ENCODE measurements at places on chromosomes 7 and 10.
A peak's percentile ranks its signal among the peaks of the same experiment; 100 is the strongest.

DNA sequence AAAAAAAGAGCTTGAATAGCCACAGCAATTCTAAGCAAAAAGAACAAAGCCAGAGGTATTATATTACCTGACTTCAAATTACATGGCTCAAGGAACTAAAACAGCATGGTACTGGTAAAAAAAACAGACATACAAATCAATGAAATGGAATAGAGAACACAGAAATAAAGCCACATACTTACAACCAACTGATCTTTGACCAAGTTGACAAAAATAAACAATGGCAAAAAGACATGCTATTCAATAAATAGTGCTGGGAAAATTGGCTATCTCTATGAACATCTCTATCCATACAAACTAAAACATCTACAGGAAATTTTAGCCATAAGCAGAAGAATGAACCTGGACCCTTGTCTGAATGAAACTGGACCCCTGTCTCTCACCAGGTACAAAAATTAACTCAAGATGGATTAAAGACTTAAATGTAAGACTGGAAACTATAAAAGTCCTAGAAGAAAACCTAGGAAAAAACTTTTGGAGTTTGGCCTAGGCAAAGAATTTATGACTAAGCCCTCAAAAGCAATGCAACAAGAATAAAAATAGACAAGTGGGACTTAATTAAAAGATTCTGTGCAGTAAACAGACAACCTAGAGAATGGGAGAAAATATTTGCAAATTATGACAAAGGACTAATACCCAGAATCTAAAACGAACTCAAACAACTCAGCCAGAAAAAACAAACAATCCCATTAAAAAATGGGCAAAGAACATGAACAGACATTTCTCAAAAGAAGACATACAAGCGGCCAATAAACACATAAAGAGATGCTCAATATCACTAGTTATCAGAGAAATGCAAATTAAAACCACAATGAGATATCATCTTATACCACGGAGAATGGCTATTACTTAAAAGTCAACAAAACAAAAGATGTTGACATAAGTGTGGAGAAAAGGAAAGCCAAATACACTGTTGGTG lies 72.8 kb upstream of the DDC start:
- no peak for DNase-seq

- no peak for DNase-seq
Observed at GRCh38 chr7:50391386-50391785, 58.8 kb downstream of the FIGNL1 start.

- no peak for DNase-seq
Observed at GRCh38 chr7:157831143-157831905, 494.5 kb downstream of the DNAJB6 start.

- no peak for DNase-seq
Observed at GRCh38 chr7:14551310-14551709, 351.2 kb downstream of the DGKB start.

- DNase-seq = no peak
Observed at GRCh38 chr7:900331-901040, 24.1 kb downstream of the GET4 start.

DNA sequence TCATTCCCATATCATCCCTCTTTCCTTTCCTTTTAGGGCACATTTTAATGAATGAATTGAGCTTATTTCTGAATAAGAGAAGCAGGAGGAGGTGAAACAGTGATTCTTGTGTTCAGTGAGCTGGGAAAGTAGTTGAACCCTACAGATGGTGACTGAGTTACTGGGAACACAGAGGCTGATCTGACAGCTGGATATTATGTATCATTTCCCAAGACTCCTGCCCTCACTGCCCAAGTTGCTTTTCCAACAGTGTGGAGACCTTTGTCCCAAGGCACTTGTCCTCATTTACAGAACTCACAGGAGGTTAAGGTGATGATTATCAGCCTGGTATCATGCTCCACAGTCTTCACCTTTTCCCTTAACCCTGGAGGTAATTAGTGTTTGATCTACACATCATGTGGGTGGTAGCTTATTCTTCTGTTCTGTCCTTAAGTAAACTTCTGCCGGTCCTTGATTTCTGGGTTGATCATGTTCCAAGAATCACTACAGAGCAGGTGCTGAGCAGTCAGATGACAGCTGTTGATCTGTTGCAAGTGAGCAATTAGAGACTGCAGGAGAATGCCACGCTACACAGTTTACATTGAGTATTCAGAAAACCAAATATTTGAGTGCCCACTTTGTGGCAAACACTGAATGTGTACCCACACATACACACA lies 2.6 kb downstream of the PRLHR start:
- DNase-seq = no peak

GRCh38 chr10:72461085-72461484 lies 106.4 kb upstream of the DNAJB12 start:
- DNase-seq = no peak

DNA sequence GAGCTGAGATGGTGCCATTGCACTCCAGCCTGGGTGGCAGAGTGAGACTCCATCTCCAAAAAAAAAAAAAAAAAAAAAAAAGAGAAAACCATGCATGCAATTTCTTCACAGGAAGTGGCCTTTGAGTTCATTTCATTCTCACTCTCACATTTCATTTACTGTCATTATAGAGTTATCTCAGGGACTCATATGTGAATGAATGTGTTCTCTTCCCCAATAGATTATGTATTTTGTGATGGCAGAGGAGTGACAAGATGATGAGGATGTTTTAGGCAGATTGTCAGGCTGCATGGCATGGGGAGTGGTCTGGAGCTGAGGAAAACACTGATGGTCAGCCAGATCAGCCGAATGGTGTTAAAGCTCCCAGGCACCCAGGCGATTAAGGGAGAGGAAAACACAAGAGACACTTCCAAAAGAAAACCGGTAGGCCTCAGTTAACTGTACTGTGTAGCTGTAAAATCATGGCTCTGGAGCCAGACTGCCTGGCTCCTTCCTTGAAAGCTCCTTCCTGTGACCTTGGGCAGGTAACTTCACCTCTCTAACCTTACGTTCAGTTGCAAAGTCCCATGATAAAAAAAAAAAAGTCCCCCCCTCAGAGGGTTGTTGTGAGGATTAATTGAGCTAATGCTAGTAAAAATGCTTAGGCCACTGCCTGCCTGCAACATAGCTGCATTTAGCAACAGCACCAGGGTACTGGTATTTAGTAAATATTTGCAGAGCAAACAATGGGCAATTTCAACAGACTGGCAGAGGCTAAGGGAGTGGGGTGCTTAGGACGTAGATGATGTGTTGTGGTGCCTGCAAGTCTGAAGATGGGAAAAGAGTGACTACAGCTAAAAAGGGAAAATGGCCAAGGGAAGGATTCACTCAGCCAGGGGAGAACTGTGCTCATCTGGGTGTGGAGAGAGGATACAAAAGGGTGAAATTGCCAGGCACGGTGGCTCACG lies 6.9 kb downstream of the FRAT2 start:
- DNase-seq = no peak

DNA sequence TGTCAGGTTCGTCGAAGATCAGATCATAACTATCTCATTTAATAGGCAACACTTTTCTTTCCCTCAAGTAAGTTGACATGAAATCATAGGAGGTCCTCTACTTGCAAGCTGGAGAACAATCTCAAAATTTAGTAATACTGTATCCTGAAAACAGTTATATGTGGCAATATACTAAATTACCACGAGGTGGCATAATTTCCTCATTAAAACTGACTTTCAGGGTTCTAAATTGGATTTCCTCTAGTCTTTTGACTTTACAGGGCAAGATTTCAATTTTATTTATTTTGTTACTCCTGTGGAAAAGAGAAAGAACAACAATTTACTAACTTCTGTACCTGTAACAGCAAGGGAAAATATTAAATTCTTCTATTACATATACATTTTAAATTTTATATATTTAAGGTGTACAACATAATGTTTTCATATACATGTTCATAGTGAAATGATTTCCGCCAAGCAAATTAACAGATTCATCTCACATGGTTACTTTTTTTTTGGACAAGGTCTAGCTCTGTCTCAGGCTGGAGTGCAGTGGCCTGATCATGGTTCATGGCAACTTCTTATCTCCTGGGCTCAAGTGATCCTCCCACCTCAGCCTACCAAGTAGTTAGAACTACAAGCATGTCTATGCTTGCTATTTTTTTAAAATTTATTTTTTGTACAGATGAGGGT lies 53.4 kb upstream of the CYP2C18 start:
- no peak for DNase-seq

DNA sequence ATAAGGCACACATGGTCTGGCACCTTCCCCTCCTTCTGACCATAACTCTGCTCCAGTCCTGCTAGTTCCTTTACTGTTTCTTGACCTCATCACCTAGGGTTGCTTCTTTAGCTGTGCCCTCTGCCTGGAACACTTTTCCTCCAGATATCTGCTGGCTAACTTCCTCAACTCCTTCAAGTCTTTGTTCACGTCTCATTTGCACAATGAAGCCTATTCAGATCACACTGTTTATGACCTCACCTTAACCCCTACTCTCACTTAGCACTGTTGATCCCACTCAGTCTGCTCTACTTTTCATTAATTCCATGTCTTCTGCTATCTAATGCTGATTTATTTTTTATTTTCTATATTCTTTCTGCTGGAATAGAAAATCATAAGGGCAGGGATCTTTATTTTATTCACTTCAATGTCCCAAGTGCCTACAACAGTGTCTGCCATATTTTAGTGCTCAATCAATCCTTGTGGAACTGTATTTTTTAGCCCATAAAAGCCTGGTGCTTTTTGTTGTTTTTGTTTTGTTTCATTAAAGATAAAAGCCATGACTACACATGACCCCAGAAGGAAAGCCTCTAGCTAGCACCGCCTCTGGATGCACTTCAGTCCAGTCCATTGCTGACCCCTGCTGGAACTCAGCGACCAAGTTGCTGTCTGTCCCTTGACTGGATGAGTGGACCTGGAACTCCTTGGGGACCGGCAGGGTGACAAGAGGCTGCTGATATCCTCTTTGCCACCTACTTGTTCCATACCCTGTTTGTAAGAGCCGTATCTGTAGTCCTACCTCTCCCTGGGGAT lies 12.3 kb downstream of the KLF14 start:
- DNase-seq = peak; percentile 38

Measured in activated CD4-positive, alpha-beta T cell treated with anti-CD3 and anti-CD28 coated beads, Interleukin-2, amount 50 U/mL, for 48 hours (primary cell).